ENCODE measurements at places on chromosomes 2 and 18.

DNA sequence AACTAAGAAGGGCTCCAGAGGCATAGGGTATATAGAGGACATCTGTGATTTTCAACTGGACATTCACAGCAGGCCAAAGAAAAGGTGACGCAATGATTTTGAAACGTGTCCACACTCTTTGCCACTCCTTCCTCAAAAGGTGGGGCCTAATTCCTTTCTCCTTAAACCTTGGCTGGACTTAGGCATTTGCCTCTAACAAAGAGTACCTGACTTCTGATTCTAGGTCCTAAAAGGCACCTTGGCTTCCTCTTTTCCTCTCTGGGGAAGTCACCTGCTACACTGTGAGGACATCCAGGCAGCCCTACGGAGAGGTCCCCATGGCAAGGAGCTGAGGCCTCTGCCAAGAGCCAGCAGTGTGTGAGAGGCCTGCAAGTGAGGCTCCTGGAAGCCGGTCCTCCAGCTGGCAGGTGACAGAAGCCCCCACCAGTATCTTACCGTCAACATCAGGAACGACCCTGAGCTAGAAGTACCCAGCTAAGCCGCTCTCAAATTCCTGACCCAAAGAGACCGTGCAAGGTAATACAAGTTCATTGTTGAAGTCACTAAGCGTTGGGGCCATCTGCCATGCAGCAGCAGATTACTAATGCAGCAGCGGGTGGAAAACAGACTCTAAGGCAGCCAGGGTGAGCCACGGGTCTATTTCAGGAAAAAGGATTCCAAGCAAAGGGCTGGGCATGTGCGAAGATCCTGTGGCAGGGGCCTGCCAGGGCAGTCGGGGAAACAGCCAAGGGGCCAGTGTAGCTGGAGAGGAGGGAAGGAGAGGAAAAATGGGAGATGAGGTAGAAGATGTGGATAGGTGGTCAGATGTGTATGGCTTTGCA, 7.4 kb upstream of the HES6 start:
- no peak for DNase-seq

DNA sequence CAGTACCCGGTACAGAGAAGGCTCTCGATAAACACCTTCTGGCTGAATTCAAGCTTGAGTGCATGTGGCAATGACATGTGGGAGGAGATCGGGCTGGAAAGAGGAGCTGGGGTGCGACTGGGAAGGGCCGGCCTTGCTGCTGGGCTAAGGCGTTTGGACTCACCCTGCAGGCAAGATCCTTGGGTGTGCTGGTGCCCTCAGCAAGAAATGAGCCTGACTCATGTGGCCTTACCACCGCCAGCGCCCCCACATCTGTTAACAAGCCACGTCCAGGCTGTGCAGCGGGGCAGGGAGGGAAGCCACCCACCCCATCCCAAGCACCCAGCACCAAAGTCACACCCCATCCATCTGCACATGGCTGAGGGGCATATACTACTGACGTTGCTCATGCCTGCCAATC, 1.3 kb downstream of the HS1BP3 start:
- DNase-seq = no peak

DNA sequence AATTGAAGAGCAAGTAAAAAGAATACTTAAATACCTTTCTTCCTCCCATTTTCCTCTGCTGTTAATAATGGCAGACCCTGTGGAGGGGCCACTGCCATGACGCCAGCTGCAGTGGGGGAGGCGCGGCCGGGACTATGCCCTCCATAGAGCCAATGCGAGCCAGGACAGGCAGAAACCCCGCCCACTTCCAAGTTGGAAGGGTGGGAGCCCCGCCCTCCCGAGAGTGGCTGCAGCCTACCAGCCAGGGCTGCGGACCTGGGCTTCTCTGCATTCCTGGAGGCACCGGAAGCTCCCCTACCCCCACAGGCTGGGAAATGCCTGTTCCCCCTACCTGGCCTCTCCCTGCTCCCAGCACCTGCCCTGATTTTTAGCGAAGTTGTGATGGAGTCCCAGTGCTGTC, 439.4 kb upstream of the CDH19 start:
- DNase-seq = no peak

- no peak for DNase-seq
Observed at GRCh38 chr18:37666991-37667390, 101.4 kb upstream of the CELF4 start.

GRCh38 chr2:79219383-79219988, 59.9 kb upstream of the REG3A start:
- DNase-seq = peak; percentile 77

DNA sequence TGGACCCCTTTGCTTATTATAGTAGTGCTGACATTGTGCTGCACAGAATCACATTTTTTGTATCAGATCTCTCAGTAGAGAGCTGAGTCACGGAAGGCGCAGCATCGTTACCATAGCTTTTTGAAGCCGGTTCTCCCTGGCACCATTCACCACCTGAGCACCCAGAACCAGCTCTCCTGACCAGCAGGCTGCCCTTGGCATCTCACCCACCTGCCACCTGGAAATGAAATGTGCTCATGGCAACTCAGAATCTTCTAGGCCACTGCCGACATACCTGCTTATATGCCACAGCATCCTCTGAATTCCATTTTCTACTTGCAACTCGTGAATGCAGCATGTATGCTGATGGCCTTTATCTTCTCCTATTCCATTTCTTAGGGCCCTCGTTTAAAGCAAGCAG, 62.7 kb downstream of the COA5 start:
- DNase-seq = no peak

GRCh38 chr2:37847792-37848191, 77.3 kb upstream of the RMDN2 start:
- DNase-seq = no peak

DNA sequence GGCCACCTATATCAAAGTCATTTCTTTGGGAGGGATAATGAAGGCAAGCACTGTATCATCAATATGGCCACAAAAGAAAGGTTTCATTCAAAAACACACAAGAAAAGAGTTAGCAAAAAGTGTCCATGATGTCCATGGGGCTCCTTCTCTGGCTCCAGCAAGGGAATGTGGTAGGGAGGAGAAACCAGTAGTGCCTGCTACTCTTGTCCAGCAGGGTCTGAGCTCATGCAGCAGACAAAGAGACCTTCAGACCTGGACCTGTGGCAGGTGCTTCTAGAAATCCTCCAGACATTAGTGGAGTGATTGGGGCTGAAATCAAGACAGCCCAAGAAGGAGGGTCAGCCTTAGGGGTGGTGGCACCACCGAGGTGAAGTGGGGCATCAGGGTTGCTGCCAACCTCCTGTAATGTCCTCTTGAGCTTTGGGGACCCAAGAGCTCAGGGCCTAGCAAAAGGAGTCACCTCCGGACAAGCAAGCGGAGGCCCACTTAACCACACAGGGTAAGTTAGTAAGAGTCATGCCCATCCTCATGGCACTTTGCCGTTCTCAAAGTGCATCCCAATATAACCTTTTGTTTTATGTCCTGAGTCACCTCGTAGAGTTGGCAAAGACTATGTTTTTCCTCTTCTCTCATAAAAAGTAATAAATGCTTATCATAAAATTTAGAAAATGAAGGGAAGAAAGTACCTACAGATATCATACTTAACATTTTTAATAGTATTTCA, 112.6 kb upstream of the YPEL5 start:
- no peak for DNase-seq

DNA sequence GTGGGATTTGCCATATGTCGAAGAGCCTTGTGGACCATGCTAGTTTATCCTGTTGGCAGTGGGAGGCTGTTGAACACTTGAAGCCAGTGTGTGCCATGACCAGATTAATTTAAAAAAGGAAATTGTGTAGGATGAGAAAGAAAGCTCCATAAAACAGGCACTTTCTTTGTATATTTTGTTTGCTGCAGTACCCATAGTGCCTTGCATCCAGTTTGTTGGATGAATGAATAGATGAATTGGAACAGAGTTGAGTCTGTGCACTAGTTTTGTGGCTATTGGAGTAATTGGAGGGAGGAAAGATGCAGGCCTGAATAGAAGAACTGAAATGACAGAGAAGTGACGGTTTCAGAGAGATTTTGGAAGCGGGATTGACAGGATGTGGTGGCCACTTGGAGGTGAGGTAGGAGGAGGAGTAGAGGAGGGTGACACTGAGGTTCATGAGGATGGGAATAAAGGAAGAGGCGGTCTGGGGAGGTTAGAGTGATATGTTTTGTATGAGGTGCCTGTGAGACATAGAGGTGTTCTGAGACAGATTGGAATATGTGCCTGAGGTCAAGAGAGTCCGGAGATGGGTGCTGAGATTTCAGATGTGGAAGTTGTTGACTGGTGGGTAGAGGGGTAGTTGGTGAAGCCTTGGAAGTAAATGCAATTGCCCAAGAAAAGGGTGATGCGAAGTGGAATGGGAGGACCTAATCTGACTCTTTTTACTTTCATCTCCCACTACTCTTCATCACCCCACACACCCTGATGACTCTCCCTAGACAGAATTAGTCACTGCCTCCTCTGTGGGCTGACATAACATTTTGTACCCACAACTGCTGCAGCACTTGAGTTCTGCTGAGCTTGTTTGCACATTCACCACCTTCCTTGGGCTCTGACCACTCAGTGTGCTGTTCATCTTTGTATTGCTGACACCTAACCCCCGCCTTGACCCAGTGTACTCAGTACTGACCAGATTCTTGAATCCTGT, 5.1 kb downstream of the DGUOK start:
- no peak for DNase-seq

DNA sequence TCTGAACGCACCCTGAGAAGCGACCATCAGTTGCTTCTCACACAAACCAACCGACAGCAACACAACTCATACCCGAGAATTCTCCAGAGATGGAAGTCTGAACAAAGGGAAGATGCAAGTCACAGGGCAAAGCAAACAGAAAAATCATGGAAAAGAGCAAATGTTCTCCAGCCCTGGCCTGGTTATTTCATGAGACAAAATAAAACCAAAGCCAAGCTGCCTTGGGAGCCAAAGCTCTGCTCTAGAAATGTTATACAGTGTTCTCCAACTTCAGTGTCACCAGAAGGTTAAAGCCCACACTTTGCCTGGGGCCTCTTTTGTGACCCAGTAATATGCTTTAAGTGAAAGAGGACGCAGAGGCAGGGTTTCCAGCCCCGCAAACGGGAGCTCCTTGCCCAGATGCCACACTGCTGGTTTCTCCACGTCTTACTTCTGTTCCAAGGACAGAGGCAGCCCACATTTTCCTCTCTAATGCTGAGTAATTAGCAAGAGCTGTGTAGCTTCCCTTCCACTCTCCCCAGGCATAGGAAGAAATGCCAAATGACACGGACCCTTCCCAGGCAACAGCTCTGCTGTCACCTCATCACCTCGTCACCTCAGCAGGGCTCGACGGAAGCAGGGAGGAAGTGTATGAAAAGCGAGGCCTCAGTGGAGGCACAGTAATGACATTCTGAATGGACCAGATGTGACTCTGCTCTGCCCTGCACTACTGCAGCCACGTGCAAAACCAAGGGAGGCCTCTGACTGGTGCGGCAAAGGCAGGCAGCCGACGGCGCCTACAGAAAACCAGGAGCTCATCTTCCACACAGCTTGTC, 64.7 kb downstream of the FBXO15 start:
- DNase-seq = no peak

DNA sequence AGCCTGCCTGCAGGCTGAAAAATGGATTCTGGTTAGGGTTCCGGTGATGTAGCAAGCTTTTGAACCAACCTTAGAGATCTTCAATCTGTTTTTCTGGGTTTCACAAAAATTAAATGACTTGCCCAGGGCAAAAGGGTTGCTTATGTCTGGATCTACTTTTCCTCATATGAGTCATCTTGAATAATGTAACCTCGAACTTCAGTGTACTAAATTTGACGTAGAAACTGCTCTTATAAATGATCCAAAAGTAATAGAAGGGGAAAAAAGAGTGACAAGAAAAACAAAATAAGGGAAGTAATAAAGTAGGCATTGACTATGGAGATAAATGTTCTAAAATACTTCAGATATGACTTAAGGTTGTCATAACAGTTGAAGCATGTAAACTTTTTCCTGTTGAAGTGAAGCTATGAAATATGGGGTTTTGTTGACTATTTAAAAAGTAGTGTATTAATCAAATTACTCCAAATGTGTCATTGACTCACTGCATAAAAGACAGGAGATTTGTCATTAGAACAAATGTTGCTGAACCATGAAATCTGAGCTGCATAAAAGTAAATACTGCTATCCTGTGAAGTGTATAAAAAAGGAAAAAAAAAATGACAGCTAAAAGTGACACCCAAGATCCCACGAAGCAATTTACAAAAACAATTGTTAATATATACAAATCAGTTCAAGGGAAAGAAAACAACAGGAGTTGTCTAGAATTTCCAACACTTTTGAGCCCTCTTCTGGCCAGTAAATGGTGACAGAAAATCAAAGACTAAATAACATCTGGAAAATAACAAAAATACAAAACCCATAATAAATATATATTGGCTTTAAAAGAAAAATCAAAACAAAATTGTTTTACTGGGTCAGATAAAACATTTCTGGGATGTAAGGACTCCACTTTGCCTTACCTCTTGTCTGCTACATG, 103.6 kb upstream of the SERPINE2 start:
- no peak for DNase-seq

GRCh38 chr2:179218848-179219594, 45.6 kb downstream of the SESTD1 start:
- peak; percentile 84 for DNase-seq
